CD4-positive, alpha-beta T cell treated with Interleukin-4 for 4 hours (primary cell): ENCODE measurements at places on chromosomes 13 and 19.

GRCh38 chr13:29605860-29606526, 10.5 kb upstream of the SLC7A1 start:
- no peak for DNase-seq

- DNase-seq, result no peak
Measured at GRCh38 chr19:8085598-8086408, 33.2 kb downstream of the CCL25 start.

DNA sequence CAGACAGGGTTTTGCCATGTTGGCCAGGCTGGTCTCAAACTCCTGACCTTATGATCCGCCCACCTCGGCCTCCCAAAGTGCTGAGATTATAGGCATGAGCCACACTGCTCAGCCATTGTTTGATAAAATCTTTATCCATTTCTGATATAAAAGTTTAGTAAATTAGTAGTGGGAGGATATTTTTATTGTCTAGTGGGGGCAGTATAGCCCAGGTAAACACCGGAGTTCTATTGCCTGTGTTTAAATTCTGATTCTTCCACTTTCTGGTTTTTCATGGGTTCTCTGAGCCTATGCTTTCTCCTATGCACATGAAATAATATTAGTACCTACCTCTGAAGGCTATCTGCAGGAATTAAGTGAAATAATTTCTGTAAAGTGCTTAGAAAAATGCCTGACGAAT, 20.1 kb upstream of the ARHGEF18 start:
- no peak for DNase-seq

- DNase-seq, result no peak
Measured at GRCh38 chr13:70723732-70724131, 615.5 kb upstream of the KLHL1 start.

- DNase-seq, result no peak
Measured at GRCh38 chr13:112198396-112199010, 131.6 kb downstream of the SOX1 start.
